ENCODE measurements at places on chromosomes 11 and 22.
A peak's percentile ranks its signal among the peaks of the same experiment; 100 is the strongest.

DNA sequence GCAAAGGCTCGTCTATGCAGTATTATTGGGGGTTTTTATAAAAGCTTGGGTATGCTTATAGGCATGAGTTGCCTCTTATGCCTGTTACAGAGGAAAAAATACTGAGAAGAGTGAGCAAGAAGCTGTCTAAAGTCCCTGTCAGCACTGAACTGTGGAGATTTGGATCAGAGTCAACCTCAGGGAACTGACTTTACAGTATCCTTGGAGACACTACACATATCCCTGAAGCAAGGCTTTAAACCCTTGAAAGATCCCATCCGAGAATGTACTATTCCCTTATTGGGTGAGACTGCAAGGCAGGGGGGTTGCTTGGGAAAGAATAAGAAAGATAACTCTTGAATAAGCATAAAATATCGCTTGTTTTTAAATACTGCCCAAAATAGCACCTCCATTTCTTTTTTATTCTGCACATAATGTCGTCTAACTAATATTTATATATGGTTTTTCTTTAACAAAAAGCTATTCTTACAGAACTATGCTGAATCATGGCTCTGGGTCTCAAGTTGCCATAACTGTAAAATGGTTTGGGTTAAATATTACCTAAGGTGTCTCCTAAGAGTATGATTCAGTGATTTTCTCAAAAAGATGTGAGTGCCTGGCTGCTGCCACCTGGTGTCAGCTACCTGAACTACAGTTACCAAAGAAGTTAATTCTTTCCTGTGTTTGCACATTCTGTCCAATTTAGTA lies 1062.8 kb downstream of the DLG2 start:
- DNase-seq: peak; percentile 39

GRCh38 chr11:72573855-72574445 lies 100.3 kb downstream of the PDE2A start:
- DNase-seq: no peak

DNA sequence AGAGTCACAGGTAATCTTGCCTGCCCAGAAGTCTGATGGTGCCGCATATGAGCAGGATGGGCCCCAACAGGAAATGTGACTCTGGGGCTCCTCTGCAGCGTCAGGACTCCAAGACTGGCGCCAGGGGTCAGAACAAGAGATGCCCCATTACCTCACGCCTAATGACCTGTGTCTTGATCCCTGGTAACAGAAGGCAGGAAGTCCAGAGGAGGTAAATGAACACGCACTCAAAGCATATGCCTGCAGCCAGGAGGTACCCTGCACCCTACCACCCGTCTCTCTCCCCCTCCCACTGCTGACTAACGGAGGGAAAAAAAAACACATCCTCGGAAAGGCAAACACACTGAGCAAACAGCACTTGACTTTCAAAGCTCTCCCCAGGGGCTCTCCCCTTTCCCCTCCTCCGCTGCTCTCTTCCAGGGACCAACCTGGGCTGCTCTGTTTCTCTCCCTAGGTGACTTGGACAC lies 37.3 kb downstream of the ABCC8 start:
- no peak for DNase-seq

DNA sequence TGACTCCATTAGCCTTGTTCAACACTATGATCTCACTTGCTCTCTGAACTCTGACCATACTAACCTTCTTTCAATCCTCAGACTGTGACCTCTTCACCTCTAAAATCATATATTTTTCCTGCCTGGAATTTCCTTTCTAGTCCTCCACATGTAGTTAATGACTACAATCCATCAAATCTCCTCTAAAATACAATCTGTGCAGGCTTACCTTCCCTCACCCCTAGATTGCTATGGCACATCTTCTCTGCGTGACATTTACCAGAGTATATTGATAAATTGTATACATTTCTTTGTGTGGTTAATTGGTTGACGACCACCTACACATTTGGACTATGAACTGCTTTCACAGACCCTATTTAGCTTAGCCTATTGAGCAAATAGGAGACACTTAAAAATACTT lies 1330.2 kb upstream of the TENM4 start:
- DNase-seq: no peak

DNA sequence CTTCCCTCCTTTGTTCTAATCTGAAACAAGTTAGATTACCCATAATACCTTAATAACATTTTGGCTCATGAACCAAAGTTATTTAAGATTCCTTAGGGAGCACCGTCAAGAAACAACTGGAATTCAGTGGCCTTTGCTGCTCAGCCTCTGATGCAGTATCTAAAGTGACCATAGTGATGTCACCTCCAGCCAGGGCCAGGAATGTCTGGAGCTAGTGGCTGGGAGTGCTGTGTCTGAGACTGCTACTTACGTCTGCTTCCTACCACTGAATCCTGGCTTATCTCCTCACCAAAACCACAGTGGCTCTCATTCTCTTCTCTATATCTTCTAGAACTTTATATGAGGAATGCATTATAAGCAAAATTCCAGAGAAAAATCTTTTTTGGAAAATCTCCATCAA lies 658.0 kb downstream of the DLG2 start:
- no peak for DNase-seq

DNA sequence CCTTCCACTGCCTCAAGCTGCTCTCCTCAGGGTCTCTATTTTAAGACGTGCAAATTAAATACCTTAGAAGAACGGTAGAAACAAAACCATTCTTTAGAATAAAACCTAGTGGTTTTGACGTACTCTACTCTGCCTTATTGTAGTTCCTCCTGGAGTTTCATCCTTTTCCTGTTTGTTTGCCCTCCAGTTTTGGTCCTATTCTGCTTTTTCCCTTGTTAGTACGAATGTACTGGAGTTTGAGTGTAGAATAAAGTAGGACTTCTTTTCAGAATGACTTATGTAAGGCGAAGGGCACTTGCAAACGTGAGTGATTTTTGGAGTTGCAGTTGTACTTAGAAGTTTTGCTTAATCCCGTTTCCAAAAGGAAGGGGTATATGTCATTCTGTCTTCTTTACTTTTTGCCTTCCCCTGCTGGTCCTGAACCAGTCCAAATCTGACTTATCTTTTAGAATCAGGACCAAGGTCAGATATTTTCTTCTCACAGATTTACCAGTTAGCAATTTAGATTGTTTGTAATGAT lies 1.4 kb downstream of the SIK2 start:
- no peak for DNase-seq

- DNase-seq: no peak
Observed at GRCh38 chr22:34475886-34476285, 555.6 kb upstream of the LARGE1 start.

GRCh38 chr22:36360871-36361383 lies 26.8 kb downstream of the MYH9 start:
- DNase-seq: no peak

DNA sequence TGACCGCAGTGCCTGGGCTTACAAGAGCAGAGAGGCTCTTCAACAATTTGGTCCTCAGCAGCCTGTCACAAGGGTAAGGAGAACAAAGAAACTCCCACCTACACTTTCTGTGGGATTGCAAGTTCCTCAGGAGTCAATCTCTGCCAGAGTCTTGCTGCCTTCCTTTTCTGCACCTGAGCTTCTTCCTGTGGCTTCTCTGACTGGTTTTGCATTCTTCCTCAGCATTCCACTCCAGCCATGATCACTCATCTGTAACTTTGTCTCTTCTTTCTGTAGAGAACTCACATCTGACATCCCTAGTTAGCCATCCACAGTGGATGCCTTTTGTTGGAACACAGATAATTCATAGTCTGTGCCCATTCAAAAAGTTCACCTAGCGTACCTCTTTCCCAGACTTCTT lies 14.2 kb upstream of the OR6A2 start:
- DNase-seq: no peak

GRCh38 chr11:65890324-65891218 lies at the start of gene CCDC85B:
Gene CCDC85B (plus strand): TSS chr11:65890673. CDS start chr11:65890784, 111 bp downstream.
- DNase-seq: peak; percentile 98

DNA sequence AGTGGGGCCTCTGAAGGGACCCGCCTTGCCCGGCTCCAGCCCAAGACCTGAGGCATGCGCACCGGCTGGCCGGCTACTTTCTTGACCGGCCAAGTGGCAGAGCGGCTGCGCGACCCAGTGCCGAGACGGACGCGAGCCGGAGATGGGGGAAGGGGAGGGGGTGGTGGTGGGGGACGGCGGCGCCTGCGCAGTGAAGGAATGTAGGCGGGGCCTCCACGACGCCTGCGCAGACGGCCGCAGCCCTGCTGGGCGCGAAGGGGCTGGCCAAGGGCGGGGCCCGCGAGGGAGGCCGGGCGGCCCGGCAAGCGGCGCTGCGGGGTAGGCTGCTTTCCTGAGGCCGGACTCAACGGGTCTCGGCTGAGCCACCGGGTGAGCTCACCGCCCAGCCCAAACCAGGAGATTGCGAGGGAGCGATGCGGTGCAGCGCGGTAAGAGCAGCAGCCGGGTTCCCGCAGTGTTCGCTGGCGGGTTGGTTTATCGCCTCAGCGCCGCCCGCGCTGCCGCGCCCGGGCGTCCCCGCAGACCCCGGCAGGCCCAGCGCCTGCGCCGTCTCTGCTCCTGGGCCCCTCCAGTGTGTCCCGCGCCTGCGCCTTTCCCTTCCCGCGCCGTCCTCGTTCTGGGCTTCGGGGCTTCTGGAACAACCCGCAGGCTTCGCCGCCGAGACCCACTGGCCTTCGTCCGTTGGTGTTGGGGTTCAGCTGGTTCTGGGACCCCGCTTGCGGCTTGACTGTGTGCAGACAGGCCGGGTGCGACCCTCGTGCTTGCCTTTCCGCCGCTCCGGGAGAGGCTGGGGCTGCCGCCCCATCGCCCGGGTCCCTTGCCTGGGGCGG lies at the start of gene SPECC1L:
TSS of gene SPECC1L (plus strand) at position 276 of the 830 bp plus-strand sequence. CDS start 31,401 bp downstream, outside the sequence.
- DNase-seq: peak; percentile 95

- no peak for DNase-seq
Observed at GRCh38 chr11:34843271-34843670, 72.9 kb downstream of the APIP start.

- DNase-seq: no peak
Observed at GRCh38 chr11:69682681-69683326, 7.7 kb upstream of the LTO1 start.

- DNase-seq: no peak
Observed at GRCh38 chr11:126080161-126080941, 17.7 kb upstream of the CDON start.

All from liver (tissue), 10 donors.